ENCODE measurements at places on chromosomes 16 and 17. TPM values are rescaled to one million over a fixed set of nuclear protein-coding genes. Genes with fewer than 3 reads are reported as not detected.

GRCh38 chr17:47733047-47733673 lies at the start of gene TBX21:
Gene TBX21, plus strand, starts transcription at chr17:47733236. Its CDS starts 219 bp downstream, at chr17:47733455.
- peak; percentile 70 for DNase-seq

- DNase-seq = no peak
Measured at GRCh38 chr17:81652906-81653771, 3.2 kb downstream of the PDE6G start.

GRCh38 chr17:57881783-57882351 lies 32.0 kb upstream of the MRPS23 start:
- no peak for DNase-seq

DNA sequence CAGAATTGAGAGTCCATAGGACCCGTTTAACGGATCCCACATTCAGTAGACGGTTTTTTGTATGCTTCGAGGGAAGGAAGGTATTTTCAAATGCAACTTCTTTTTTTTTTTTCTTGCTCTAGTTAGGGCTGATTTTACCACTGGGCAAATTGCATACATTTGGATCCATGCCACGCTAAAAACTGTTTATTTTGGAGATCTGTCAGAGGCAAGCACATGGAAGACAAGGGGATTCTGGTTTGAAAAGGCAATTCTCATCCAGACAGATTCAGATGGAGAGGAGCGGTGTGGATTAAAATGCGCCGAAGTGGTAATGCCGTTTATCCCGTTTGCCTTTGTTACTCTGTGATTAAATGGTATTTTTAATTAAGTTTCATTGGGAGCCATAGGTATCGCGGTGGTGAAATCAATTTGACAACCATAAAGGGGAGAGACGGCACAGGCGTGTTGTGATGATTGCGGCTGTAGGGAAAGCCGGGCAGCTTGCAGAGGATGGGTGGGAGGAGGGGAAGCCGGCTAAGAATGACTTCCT lies 170.4 kb downstream of the IRX3 start:
- DNase-seq = no peak

DNA sequence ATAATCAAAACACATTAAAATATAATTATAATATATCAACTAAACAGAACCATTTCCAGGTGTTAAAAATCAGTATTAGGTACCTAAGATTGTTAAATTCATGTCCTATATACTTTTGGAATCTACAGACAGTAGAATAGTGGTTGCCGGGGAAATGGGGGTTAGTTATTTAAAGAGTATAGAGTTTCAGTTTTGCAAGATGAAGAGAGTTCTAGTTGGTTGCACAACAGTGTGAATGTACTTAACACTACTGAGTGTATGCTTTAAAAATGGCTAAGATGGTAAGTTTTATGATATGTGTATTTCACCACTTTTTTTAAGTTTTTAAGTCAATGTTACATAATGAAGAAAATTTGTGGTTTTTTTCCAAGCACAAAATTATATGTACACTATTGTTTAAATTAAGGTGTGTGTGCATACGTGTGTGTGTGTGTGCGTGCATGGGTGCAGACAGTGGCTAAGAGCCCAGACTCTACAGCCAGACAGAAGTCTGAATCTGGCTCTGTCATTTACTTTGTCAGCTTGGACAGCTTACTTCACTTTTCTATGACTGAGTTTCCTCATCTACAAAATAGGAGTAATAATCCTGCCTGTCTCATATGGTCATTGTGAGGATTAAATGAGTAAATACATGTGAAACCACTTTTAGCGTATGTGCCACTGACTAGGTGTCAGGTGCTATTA lies 25.3 kb upstream of the PHAF1 start:
- no peak for DNase-seq

DNA sequence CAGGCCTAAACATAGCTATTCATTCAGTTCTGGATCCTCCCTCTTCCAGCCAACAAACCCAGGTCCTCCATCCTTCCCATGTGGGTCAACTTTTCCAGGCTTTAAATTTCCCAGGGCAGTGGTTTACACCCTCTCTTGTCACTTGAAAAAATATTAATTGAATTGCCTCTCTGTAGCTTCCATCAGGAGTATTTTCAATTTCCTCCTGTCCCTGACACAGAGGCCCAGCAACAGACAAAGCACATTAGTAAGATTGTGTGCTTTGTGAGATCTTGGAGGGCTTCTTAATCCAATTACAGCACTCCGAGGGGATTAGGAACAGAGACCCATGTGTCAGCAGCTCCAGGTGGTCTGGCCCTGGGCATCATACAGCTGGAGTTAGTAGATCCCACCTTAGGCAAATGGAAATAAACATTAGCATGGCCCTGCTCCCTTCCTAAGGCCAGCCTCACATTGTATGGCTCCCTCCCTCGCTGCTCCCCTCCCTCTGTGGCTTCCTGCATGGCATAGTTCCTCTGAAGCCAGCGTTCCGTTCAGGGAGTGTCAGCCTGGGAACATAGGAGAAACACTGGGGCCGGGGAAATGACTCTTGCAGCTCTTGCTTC lies 132.7 kb upstream of the HSBP1 start:
- no peak for DNase-seq

GRCh38 chr17:12953156-12953555 lies 64.7 kb downstream of the ELAC2 start:
- no peak for DNase-seq

DNA sequence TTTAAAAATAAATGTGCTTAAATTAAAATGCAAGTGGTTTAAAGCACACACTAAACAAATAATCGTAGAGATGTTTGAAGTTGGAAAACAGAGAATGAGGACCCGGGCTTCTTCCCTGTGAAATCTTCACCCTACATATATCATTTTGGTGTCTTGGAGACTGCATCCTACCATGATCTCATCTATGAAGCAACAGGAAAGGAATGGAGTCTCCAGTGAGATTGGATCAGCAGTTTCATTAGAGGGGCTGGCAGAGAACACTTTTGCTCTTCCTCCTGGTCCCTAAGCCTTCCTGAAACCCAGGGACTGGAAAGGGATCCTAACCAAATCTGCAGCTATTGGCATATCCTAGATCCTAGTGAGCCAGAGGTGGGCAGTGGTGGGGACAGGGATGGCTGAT lies 85.0 kb downstream of the GRIN2A start:
- no peak for DNase-seq

- DNase-seq = no peak
Measured at GRCh38 chr16:85171759-85172454, 59.6 kb upstream of the CIBAR2 start.

DNA sequence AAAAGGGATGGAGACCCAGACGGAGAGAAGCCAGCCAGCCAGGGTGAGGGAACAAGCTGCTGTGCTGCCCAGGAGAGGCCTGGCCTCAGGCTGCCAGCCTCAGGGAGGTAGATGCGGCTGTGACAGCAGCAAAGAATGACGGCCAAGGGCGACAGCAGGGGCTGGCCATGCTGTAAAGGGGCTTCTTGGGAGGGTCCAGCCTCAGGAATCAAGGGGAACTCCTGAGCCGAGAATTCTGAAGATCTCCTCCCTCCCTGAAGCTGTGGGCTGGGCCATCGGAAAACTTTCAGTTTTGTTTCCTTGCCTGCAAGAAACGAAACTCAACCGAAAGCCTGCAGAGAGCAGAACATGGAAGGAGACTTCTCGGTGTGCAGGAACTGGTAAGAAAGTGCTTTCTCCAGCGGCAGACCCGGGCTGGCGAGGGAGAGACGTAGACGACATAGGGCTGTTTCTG lies at the start of gene XAF1:
Gene XAF1 (plus strand): TSS at position 316 of the 454 bp plus-strand sequence. CDS start 33 bp downstream, at position 349.
- DNase-seq = peak; percentile 73

DNA sequence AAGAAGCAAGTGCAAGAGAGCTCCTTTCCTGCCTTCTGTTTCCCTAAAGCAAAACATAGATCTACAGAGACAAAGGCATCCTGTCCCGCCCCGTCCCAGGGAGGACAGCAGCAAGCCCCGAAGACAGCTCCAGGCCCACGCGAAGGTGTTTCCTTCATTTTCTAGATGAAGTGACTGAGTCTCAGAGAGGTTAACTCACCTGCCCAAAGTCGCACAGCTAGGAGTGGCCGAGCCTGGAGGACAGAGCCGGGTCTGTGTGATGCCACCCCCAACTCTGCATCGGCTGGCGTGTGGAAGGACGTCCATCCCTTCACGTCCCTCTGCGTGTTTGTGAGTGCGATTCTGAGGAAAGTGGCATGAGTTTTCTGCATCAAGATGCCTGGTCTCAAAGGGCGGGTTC lies 187.2 kb upstream of the CHMP6 start:
- no peak for DNase-seq

GRCh38 chr16:535446-536405 lies 8.2 kb downstream of the CAPN15 start:
- no peak for DNase-seq

- DNase-seq = no peak
Measured at GRCh38 chr16:28082624-28083023, 19.1 kb upstream of the GSG1L start.

- no peak for DNase-seq
Measured at GRCh38 chr17:48513097-48513496, 17.7 kb downstream of the HOXB1 start.

SPPL2C gene
- total RNA-seq = not detected

PIMREG gene
- not detected for total RNA-seq

TEX19 gene
- not detected for total RNA-seq
